Inflammatory macrophage (primary cell): ENCODE measurements at places on chromosomes 5 and 9.

- DNase-seq: no peak
Measured at GRCh38 chr5:120518581-120518980, 54.5 kb downstream of the PRR16 start.

GRCh38 chr5:77863181-77863580 is 87.0 kb upstream of the TBCA start:
- DNase-seq: no peak

DNA sequence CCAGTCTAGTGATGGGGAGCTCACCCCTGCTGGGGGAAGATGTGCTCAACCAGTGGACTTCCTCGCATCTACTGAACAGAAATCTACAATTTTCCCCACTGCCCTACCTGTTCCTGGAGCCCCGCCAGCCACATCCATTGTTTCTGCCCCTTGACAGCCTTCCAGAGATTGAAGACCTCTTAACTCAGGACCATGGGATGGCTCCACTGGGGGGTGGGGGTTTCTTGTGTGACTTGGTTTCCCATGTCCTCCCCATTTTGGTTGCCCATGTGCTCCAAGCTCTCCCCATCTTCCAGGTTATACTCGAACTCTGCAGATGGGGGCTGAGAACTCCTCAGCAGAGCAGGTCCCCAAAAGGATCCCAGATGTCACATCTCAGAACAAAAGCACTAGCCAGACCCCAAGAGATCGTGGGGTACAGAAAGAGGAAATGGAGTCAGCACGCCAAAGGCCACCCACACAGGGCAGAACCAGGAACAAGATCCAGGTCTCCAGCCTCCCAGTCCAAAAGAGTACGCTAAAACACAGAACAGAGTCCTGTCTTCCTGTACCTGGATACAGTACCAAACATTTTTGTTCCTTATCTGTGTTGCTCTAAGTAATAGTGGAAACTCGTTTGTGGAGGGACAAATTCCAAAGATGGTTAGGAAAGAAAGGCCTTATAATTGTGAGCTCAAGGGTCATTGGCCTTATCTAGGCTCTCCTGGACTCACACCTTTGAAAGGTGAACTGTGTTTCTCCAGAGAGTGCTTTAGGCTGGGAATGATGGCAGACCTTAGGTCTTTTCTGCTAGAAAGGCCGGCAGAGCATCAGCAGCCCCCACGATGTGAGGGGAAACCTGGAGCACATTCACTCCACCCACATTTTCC is 15.8 kb downstream of the CORO2A start:
- DNase-seq: peak; percentile 15

DNA sequence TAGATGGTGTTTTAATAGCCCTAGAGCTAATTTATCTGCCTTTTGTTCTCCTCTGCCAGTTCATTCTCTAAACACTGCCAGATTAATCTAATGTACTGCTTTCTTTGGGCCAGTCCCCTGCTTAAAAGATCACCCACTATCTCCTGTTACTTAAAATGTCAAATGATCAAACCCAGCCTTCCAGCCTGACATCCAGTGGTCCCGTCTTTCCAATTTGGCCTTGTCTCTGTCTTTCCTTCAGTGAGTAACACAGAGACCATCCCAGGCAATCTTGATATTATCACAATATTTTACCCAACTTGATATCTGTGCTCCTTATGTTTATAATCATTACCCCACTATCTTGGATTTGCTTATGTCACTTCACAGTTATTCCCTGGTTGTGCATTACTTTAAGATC is 12.0 kb downstream of the PRR16 start:
- DNase-seq: no peak

GRCh38 chr5:32443145-32443540 is 1.4 kb downstream of the ZFR start:
- DNase-seq: no peak
